ENCODE measurements at places on chromosomes 13 and 19.

GRCh38 chr13:26943748-26944147, 183.2 kb upstream of the GPR12 start:
- DNase-seq = no peak

GRCh38 chr19:38851622-38852230, 1.9 kb upstream of the HNRNPL start:
- DNase-seq = peak; percentile 97

- DNase-seq = no peak
These were observed 83.7 kb upstream of the OBI1 start for GRCh38 chr13:78742659-78743058.

- no peak for DNase-seq
These were observed 332.0 kb downstream of the IRS2 start for GRCh38 chr13:109454167-109454917.

- peak; percentile 10 for DNase-seq
These were observed 26.0 kb upstream of the PABPC3 start for GRCh38 chr13:25069911-25070310.

- DNase-seq = no peak
These were observed 21.3 kb upstream of the CCNP start for GRCh38 chr19:40247735-40248262.

- DNase-seq = no peak
These were observed 103.0 kb downstream of the KL start for GRCh38 chr13:33119022-33119781.

- no peak for DNase-seq
These were observed 181.9 kb upstream of the RNF113B start for GRCh38 chr13:98358937-98359336.

DNA sequence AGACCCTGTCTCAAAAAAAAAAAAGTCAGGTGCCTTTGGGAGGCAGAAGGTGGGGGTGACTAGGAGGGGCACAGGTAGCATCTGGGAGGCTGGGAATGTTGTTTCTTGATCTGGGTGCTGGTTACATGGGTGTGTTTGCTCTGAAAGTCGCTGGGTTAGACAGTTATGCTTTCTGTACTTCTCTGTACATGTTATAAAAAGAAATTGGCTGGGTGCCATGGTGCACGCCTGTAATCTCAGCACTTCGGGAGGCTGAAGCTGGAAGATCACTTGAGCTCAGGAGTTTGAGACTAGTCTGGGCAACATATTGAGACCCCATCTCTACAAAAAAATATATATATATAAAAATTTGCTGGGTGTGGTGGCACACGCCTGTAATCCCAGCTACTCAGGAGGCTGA, 15.1 kb downstream of the NOSIP start:
- DNase-seq = no peak

- no peak for DNase-seq
These were observed 17.5 kb downstream of the DDX39A start for GRCh38 chr19:14401468-14402195.

DNA sequence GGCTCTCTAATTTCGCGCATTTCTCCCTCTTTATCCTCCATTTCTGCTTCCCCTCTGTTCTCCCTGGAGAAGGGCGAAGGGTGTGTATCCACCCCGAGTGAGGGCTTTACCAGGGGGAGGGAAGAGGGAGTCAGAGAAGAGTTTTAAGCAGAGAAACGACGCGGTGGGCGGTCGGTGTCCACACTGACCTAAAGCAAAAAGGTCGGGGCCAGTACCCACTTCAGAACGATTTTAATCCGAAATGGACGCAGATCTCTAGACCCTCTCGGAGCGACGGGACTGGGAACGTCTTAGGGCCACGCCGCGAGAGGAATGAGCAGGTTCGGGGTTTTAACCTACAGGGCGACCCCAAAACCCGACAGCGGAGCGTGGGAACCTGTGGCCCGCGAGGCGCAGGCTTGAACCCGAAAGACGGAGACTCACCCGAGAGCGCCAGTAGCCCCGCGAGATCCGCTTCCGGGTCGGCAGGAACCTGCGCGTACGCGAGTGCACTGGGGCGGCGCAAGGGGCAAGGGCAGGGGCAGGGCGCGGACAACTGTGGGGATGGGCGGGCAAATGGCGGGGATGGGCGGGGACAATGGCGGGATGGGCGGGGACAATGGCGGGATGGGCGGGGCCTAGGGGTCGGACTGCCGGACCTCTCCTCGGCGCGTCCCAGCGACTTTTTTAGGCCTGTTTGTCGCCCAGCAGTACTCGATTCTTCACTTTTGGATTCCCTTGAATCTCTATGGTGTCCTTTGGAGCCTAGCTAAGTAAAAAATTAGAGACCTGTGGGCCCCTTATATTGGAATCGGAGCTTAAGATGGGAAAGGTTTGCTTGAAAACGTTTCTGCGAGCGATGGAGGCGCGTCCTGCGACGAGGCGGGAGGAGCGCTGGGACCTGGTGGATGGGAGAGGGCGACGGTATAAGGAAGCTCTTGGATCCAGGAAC, at the start of gene ZNF677:
TSS of gene ZNF677 (minus strand) at position 463 of the 931 bp plus-strand sequence. CDS start 3,323 bp downstream, outside the sequence.
- peak; percentile 94 for DNase-seq

DNA sequence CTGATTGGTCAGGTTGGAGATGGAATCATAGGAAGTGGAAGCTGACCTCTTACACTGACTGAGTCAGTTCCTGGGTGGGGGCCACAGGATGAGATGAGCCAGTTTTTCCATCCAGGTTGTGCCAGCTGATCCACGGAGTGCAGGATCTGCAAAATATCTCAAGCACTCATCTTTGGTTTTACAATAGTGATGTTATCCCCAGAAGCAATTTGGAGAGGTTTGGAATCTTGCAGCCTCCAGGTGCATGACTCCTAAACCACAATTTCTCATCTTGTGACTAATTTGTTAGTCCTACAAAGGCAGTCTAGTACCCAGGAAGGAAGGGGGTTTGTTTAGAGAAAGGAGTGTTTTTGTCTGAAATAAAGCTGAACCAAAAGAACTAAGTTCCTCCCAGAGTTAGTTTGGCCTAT, 212.8 kb downstream of the SLITRK6 start:
- DNase-seq = no peak

GRCh38 chr13:44088991-44089413, 209.3 kb downstream of the LACC1 start:
- DNase-seq = no peak
